ENCODE measurements at places on chromosomes 4 and X.
A peak's percentile ranks its signal among the peaks of the same experiment; 100 is the strongest.

DNA sequence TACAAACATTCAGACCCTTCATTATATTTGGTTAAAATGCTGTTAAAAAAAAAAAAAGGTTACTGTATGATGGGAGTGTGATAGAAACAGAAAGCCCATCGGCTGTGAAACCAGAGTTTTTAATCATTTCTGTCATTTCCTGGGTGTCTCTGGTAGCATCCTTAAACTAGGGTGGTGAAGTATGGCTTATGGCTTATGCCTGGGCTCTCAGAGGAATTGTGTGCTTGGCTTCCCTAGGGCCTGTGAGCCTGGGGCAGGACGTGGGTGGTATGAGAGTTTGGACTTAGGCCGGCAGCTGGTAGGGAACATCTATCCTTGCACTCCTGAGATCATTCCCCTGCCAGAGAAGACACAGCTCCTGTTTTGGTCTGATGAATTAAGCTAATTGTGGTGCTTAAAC, 52.2 kb downstream of the DCUN1D4 start:
- DNase-seq, result no peak

- DNase-seq, result no peak
These were observed 88.6 kb upstream of the DHRSX start for GRCh38 chrX:2589186-2590020.

DNA sequence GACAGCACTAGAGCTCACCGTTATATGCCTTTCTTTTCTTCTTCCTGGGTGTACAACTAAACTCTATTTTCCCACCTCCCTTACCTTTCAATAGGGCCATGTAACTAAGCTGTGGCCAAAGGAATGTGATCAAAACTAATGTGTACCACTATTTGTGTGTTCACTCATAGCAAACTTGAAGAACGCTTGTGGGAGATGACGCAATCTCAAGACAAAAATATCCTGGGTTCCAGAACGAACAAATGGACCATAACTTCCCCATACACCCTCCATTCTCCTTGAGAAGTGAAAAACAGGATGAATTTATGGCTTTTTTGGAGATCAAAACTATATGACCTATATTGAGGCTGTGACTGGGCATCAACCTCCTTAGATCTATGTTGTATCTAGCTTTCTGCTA, 139.7 kb upstream of the GLRA2 start:
- DNase-seq, result no peak

- no peak for DNase-seq
These were observed 1027.0 kb upstream of the ADGRL3 start for GRCh38 chr4:60173103-60173502.

DNA sequence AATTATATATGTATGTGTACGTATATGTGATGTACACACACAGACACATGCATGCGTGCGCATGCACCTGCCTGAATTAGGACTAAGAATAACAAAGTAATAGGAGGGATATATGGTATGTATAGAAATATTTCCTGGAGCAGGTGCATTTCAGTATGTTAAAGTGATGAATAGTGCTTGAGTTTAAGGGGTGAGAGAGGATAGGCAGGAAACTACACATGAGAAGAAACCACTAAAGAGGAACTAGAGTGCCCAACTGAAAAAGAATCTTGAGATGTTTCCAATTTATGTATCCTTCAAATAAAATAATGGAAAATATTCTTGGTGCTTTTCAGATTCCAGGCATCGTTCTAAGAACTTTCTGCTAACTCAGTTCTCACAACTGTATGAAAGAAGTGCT, 52.6 kb upstream of the UNC5C start:
- DNase-seq, result no peak

DNA sequence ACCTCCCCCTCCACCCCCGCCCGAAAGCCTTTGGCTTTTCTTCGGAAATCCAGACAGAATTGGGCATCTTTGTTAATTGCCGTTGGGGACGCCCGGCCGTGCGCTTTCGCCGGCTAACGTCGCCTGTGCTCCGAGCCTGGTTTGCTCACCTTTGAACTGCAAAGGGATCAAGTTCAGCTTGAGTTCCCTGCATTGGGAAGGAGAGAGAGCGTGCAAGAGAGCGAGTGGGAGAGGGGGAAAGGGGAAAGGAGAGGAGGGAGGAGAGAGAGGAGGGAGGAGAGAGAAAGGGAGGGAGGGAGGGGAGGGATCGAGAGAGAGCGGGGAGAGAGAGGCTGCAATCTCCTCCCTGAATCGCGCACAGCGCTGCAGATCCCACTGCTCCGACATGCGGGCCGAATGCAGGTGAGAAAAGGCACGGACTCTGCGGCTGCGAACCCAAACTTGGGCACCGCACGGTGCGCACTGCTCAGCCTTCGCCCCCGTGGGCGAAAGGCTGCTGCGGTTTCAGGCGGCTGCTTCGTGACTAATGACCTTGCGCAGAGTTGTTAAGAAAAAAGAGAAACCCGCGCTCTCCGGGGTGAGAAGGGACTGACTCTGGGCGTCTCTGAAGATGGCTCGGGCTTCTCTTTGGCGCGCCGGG, at the start of gene PCDH7:
Gene PCDH7, plus strand, starts transcription at position 349 of the 640 bp plus-strand sequence. CDS start 1,054 bp downstream, outside the sequence.
- DNase-seq, result peak; percentile 92

DNA sequence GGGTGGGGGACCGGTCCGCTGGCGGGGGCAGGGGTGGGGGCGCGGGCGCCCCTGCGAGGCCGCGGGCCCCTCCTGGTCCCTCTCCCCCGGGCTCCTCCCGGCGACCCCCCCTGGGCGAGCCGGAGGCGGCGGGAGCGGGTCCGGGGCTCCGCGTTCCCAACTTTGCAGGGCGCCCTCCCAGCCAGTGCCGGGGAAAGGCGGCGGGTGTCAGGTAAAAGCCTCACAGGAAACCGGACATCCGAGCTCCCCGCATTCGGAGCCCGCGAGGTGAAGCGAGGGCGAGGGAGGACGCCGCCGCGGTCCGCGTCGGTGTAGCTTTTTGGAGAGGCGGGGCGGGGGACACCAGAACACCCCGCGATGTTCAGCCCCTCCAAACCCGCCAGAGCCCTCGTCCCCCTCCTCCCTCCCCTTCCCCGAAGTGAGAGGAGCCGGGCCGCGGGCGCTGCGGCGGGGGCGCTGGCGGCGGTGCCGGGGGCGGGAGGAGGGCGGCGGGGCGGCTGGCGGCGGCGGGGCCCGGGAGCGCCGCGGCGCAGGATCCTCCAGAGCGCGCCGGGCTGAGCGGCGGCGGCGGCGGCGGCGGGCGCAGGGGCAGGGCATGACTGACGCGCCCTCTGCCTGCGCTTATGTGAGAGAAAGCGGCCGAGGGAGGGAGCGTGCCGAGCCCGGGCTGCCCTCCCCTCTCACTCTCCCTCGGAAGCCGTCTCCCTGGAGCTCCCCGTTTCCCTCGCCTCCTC, at the start of gene VEGFC:
Gene VEGFC, minus strand, starts transcription at position 597 of the 734 bp plus-strand sequence. CDS start 611 bp downstream, outside the sequence.
- peak; percentile 86 for DNase-seq

- peak; percentile 66 for DNase-seq
These were observed at the start of gene SOWAHD for GRCh38 chrX:119757979-119758730. Gene SOWAHD, plus strand, starts transcription at chrX:119758588. Its CDS starts 80 bp downstream, at chrX:119758668.

GRCh38 chr4:107444-108429, 16.6 kb upstream of the ZNF718 start:
- DNase-seq, result no peak

- no peak for DNase-seq
These were observed 65.5 kb downstream of the MAML3 start for GRCh38 chr4:140088323-140088967.

DNA sequence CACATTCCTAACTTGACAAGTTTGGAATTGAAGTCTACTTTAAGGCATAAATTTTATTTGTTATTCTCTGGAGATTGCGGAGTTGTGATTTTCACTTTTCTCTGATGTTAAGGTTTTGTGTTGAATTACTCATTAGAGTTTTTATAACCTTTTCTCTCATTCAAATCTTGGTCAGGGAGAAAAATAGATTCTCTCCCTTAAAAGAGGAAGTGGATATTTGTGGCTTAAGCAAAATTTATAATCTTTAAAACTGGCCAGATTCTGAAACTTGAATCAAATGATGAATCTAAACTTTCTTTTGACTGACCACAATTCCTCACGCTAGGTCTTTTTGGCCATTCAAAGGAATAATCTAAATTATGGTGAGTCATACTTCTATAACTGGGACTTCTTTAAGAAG, 361.4 kb downstream of the TEX13C start:
- DNase-seq, result no peak

GRCh38 chrX:23434356-23434884, 99.8 kb downstream of the PTCHD1 start:
- DNase-seq, result peak; percentile 95

DNA sequence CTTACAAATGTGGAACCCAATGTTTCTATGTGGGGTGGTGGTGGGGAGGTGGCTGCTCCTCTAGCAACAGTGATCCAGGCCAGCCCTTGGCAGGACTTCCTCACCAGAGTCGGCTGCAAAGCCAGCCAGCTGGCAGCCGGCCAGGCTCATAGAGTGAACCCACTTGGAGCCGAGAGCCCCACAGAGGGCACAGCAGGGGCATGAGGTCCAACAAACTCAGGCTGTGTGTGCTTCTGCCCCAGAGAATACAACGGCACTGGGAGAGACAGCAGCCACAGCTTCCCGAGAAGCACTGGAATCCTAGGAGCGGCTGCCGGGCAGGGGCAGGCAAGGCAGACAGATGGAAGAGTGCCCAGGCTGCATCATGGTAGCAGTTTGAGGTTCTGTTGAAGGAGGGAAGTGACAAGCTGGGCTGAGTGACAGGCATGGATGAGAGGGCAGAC, 23.5 kb upstream of the SOWAHD start:
- DNase-seq, result no peak

DNA sequence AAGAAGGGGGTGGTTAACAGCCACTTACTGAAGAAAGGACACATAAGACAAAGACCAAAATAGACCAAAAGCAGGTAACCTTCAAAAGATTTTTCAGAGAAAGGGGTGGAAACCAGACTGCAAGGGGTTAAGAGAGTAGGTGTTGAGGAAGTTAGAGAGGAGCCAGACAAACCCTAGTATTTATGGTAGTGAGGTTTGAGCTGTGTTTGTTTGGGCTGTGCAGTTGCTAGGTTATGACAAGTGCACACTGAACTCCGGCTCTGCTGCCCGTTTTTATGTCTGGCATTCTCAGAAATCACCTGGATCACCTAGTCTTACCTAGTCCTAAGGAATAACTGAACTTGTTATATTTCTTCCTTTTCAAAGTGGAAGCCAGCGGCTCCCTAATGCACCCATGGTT, 22.9 kb upstream of the G3BP2 start:
- no peak for DNase-seq

- DNase-seq, result no peak
These were observed 38.7 kb upstream of the PDK3 start for GRCh38 chrX:24426340-24426913.

- DNase-seq, result no peak
These were observed 44.4 kb downstream of the BBS12 start for GRCh38 chr4:122776916-122777315.

GRCh38 chr4:92776080-92776479, 472.3 kb downstream of the GRID2 start:
- no peak for DNase-seq

GRCh38 chr4:7701866-7702649, 237.6 kb downstream of the AFAP1 start:
- DNase-seq, result no peak

- DNase-seq, result no peak
These were observed 2542.7 kb downstream of the PCDH7 start for GRCh38 chr4:33262824-33263223.

- DNase-seq, result no peak
These were observed 63.6 kb downstream of the DCX start for GRCh38 chrX:111348429-111348828.

DNA sequence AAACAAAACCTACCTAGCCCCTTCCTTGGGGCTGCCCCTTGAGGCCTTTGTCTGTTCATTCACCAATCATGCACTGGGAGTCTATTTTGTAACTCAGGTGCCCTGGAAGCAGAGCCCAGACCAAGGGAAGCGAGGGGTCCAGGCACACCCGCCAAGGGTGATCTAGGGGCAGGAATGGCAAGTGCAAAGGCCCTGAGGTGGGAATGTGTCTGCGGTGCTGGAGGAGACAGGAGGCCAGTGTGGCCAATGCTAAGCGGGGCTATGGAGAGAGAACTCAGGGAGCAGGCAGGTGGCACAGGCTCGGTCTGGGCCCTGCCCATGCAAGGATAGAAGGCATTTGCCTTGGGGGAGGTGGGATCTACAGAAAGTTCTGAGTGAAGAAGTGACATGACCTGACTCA, 3.5 kb upstream of the SH3BP2 start:
- no peak for DNase-seq

DNA sequence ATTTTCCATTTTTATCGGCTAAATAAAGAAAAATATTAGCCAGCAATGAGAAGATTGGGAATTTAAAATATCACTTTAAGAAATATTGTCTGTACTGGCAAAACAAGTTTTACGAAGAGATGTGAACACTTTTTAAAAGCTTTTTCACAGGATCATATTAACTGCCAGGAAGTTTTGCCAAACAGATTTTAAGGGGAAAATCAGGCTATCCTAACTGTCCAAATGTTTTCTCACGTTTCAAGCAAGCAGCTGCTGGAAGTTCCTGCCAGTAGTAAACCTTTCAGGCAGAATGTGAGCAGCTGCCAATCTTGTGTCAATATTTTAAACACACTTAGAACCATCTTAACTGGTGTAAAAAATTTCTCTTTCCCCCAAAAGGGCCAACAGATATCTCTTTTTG, 101.1 kb downstream of the ADGRL3 start:
- no peak for DNase-seq

DNA sequence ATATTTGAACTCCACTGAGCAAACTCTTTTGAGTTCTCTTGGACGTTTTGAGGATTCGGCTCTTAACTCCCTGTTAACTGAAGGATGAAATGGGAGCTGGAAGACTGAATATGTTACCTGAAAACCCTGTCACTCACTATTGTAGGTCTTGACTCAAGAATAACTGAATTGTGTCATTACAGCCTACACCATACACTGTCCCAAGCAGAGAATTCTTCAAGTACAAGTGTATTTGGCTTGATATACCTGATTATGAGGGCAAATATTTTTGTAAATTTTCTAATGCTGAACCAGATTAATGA, 276.1 kb downstream of the CFAP299 start:
- DNase-seq, result no peak

GRCh38 chrX:87896057-87896456, 378.5 kb downstream of the KLHL4 start:
- DNase-seq, result no peak

- peak; percentile 77 for DNase-seq
These were observed 131.1 kb downstream of the GPR143 start for GRCh38 chrX:9634551-9634950.

DNA sequence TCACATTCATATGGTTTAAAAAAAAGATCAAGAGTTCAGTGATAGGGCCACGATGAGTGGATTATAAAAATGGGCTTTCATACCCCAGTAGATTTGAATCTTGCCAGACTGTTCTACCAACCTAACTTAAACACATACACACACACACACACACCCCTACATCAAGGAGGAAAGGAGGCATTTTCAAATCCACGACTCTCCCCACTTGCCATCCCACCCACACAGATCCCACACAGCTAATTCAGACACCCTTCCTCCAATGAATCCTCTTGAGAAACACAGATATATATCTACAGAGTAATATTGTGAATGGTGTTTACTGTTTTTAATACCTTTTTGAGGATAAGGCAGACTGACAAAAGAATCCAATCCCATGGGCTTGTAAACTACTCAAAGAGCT, 16.8 kb downstream of the SUPT20HL1 start:
- DNase-seq, result no peak

- no peak for DNase-seq
These were observed 9.7 kb downstream of the HS6ST2 start for GRCh38 chrX:132948648-132949260.

Data from lung (tissue), 17 donors.